ENCODE measurements at places on chromosomes 11 and 22. TPM values are rescaled to one million over a fixed set of nuclear protein-coding genes. Genes with fewer than 3 reads are reported as not detected.
A peak's percentile ranks its signal among the peaks of the same experiment; 100 is the strongest.

The HSPA8 gene
- total RNA-seq = 3,375 TPM

The CLTCL1 gene
- total RNA-seq = 1.2 TPM

The TMEM121B gene
- 0.19 TPM for total RNA-seq

The KBTBD4 gene
- 18.4 TPM for total RNA-seq

The NAV2 gene
- 0.54 TPM for total RNA-seq

The C11orf86 gene
- total RNA-seq = not detected

The OR8A1 gene
- total RNA-seq = not detected

The CRACR2B gene
- 0.50 TPM for total RNA-seq

GRCh38 chr22:46672731-46673130 is 52.5 kb downstream of the GRAMD4 start:
- H3K27me3 ChIP-seq = no peaks in the 10 kb centered on the region
- peak overlapping the region; percentile 96 for H3K27ac ChIP-seq
- H3K4me1 ChIP-seq = peaks cover 43% of the 10 kb centered on the region
- H3K36me3 ChIP-seq = peaks cover 19% of the 10 kb centered on the region
- DNase-seq = no peak

DNA sequence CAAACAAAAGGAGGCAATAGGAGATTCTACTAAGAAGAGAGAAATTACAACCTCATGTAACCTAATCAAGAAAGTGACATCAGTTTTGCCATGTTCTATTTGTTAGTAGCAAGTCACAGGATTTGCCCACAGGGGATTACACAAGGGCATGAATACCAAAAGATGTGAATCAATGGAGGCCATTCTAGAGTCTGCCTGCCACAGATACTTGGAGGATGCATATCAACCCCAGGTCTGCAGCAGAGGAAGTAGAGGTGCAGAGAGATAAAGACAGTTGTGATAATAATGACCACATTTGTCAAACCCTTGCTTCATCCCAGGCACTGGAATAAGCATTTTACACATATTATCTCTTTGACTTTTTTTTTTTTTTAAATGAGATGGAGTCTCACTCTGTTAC is 2.4 kb upstream of the ASCC2 start:
- DNase-seq = no peak
- no peak overlapping the region for H3K4me3 ChIP-seq
- no peak overlapping the region for H3K27ac ChIP-seq
- peaks cover 34% of the 10 kb centered on the region for H3K4me1 ChIP-seq

GRCh38 chr11:117950993-117951961 is 22.1 kb upstream of the TMPRSS13 start:
- H3K36me3 ChIP-seq = no peaks in the 10 kb centered on the region
- DNase-seq = peak; percentile 58
- H3K27me3 ChIP-seq = no peaks in the 10 kb centered on the region
- peak overlapping the region; percentile 81 for H3K27ac ChIP-seq
- H3K4me3 ChIP-seq = peak overlapping the region; percentile 27

GRCh38 chr11:13207665-13208594 is 69.7 kb upstream of the BMAL1 start:
- no peaks in the 10 kb centered on the region for H3K36me3 ChIP-seq
- DNase-seq = peak; percentile 28
- H3K27ac ChIP-seq = peak overlapping the region; percentile 84
- H3K27me3 ChIP-seq = no peaks in the 10 kb centered on the region
- peaks cover 41% of the 10 kb centered on the region for H3K4me1 ChIP-seq

GRCh38 chr11:17343907-17344306 is 7.7 kb upstream of the NCR3LG1 start:
- peak; percentile 80 for DNase-seq
- H3K4me1 ChIP-seq = peaks cover 15% of the 10 kb centered on the region
- no peaks in the 10 kb centered on the region for H3K27me3 ChIP-seq
- peaks cover 3% of the 10 kb centered on the region for H3K36me3 ChIP-seq

GRCh38 chr22:27839057-27839660 is 37.6 kb upstream of the MN1 start:
- H3K27me3 ChIP-seq = no peaks in the 10 kb centered on the region
- no peak overlapping the region for H3K4me3 ChIP-seq
- no peak for DNase-seq

DNA sequence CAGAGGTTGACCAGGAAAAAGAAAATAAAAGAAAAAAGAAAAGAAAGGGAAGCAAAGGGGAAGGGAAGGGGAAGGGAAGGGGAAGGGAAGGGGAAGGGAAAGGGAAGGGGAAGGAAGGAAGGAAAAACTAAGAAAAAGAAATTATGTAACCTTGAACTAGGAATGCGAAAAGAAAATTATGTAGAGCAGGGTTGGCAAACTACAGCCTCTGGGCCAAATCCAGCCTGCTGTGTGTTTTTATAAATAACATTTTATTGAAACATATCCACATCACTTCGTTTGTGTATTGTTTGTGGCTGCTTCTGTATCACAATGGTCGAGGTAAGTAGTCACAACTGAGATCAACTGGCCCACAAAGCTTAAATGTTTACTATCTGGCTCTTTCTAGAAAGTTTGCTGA is 56.7 kb downstream of the CLPB start:
- no peaks in the 10 kb centered on the region for H3K4me1 ChIP-seq
- H3K27me3 ChIP-seq = no peaks in the 10 kb centered on the region
- peaks cover 9% of the 10 kb centered on the region for H3K36me3 ChIP-seq

- peaks cover 3% of the 10 kb centered on the region for H3K36me3 ChIP-seq
- H3K27me3 ChIP-seq = no peaks in the 10 kb centered on the region
- H3K4me1 ChIP-seq = no peaks in the 10 kb centered on the region
- no peak overlapping the region for H3K27ac ChIP-seq
Measured at GRCh38 chr11:72940417-72940816, 126.2 kb downstream of the ATG16L2 start.

DNA sequence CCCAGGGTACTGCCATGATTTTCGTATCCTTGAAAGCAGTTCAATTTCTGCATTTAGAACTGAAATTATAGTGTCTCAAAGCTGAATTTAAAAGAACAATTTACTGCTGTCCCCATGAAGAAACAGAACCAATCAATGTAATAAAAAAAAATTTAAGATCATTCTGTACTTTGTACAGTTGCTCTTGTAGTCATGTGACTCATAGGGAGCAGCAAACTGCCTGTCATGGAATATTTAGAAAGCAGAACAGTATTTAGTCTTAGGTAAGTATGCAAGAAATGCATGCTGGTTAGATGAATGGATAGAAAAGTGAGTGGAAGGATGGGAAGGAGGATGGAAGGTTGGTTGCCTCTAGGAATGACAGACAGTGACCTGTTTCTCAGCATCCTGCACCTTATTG is 450.9 kb downstream of the RAB38 start:
- no peak for DNase-seq
- H3K27me3 ChIP-seq = peaks cover 3% of the 10 kb centered on the region
- H3K4me1 ChIP-seq = no peaks in the 10 kb centered on the region
- no peaks in the 10 kb centered on the region for H3K36me3 ChIP-seq

DNA sequence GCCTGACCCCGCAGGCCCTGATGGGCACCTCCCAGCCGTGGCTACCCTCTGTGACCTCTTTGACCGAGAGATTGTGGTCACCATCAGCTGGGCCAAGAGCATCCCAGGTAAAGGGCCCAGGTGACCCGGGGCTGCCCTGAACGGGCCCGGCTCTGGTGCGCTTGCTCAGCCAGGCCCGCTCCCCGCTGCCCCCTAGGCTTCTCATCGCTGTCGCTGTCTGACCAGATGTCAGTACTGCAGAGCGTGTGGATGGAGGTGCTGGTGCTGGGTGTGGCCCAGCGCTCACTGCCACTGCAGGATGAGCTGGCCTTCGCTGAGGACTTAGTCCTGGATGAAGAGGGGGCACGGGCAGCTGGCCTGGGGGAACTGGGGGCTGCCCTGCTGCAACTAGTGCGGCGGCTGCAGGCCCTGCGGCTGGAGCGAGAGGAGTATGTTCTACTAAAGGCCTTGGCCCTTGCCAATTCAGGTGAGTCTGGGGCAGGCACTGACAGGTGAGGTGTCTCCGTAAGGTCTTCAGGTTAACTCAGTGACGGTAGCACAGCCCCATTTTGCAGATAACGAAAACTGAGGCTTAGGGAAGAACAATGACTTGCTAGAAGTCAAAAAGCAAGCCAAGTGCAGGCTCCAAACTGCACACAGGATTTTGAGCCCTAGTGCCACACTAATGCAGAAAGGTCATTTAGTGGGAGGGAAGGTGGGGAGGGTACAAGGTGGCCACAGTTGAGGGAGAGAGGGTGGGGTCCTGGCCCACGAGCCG is 2.4 kb downstream of the TRMT112 start:
- peak overlapping the region; percentile 10 for H3K27ac ChIP-seq
- peak overlapping the region; percentile 26 for H3K4me3 ChIP-seq
- H3K4me1 ChIP-seq = peaks cover 32% of the 10 kb centered on the region

DNA sequence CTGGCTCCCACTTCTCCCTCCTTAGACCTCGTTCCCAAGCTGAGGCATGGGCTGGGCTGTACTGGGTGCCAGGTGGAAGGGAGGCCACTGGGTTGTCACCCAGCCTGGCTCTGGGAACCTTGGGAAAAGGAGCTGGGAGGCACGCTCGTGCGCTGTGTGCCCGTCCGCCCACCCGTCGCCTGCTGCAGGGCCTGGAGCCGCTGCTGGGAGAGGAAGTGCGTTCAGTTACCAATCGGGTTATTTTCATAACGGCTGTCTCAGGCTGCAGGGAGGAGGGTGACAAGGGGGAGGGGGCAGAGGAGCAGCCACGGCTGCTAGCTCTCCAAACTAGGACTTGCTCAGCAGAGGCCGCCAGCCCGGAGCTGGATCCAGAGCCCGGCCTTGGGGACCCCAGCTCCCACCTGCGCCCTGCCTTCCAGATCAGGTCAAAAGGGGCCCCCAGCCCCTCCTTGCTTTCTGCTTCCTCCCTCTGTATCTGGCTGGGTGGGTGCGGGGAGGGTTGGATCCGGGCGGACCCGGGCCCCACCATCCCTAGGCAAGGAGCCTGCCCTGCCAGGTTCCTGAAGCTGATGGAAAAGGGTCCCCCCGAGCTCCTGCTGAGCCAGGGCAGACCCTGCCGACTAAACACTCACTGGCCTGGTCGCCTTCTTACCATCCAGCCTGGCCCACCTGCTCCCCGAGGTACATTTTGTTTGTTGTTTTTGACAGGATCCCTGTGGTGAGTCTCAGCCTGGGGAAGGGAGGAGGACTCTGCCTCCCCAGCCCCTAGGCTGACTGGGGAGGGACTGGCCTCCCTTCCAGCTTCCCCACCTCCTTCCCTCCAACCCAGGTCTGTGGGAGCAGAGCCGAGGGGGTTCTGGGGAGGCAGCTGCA is 14.3 kb downstream of the DGKZ start:
- peaks cover 64% of the 10 kb centered on the region for H3K4me1 ChIP-seq
- H3K36me3 ChIP-seq = no peaks in the 10 kb centered on the region
- H3K27ac ChIP-seq = peak overlapping the region; percentile 96

DNA sequence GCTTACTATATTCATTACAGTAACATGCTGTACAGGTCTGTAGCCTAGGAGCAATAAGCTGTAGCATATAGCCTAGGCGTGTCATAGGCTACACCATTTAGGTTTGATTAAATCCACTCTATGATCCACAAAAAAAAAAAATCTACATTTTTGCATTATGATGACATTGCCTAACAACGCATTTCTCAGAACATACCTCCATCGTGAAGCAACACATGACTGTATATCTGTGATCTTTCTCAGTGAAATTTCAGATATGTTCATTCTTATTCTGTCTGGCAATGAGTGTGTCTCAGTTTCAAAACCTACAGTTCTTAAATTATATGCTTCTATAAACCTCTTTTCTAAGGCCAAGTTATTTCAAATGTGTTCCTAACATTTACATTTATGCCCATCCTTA is 140.3 kb downstream of the CADM1 start:
- no peaks in the 10 kb centered on the region for H3K36me3 ChIP-seq
- H3K4me1 ChIP-seq = no peaks in the 10 kb centered on the region
- H3K27me3 ChIP-seq = no peaks in the 10 kb centered on the region
- no peak overlapping the region for H3K4me3 ChIP-seq

DNA sequence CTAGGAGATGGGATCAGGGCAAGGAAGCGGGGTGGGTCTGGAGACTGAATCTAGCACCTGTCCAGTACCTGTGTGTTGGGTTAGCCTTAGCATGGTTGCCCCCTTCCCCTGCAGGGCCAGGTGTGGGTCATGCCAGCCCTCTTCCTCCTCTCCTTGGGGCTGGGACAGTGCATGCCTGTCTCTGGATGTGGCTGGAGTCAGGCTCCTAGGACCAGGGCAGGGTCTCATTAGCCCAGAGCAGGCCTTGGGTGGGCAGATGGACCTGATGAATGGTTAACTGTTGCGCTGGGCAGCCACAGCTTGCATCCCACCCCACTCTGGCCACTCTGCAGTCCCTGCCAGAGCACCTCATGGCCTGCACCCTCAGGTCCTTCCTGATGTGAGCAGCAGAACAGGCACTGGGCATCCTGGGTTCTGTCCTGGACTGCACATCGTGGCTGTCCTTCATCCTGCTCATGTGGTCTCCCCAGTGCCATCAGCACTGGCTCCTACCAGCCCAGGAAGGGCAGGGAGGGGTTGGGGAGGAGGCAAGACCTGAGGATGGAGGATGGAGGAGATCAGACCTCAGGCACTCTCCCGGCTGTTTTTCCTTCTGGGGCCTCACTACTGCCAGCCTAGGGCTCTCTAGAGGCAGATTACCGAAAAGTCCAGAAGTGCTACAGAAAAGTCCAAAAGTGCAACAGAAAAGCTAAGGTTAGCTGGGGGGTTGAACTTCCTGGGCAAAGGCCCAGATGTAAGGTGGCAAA is 12.8 kb upstream of the CHRM1 start:
- H3K27me3 ChIP-seq = peaks cover 27% of the 10 kb centered on the region
- no peak overlapping the region for H3K4me3 ChIP-seq
- H3K4me1 ChIP-seq = peaks cover 4% of the 10 kb centered on the region
- DNase-seq = no peak
- no peak overlapping the region for H3K27ac ChIP-seq
- H3K36me3 ChIP-seq = peaks cover 1% of the 10 kb centered on the region

- no peaks in the 10 kb centered on the region for H3K4me1 ChIP-seq
- no peaks in the 10 kb centered on the region for H3K36me3 ChIP-seq
- no peak for DNase-seq
- peaks cover 7% of the 10 kb centered on the region for H3K27me3 ChIP-seq
- no peak overlapping the region for H3K27ac ChIP-seq
Measured at GRCh38 chr11:114034956-114035355, 24.6 kb upstream of the ZBTB16 start.

GRCh38 chr22:41417622-41418390 is 28.8 kb downstream of the TOB2 start:
- no peak overlapping the region for H3K4me3 ChIP-seq
- no peak overlapping the region for H3K27ac ChIP-seq
- DNase-seq = no peak
- H3K27me3 ChIP-seq = no peaks in the 10 kb centered on the region
- peaks cover 5% of the 10 kb centered on the region for H3K36me3 ChIP-seq

DNA sequence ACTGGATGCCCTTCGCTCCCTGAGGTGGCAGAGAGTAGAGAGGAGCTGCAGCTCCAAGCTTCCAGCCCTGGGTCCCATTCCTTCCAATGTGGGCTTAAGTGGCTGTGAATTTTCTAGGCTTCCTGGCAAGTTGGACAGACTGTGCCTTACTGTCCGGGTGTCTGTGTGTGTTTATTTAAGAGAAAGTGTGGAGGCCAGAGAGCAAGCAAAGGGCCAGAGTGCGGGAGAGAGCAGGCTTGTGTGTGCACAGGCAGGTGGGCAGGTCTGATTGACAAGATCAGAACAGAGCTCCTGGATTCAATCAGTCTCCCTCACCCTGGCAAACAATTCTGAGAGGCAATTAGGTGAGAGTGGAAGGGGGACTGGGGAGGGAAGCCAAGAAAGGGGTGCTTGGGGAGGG is 347.0 kb downstream of the CADM1 start:
- H3K27ac ChIP-seq = no peak overlapping the region
- H3K27me3 ChIP-seq = peaks cover 8% of the 10 kb centered on the region
- no peak for DNase-seq
- H3K36me3 ChIP-seq = no peaks in the 10 kb centered on the region
- H3K4me3 ChIP-seq = no peak overlapping the region

GRCh38 chr22:23503142-23503541 is 76.9 kb downstream of the IGLL1 start:
- no peaks in the 10 kb centered on the region for H3K36me3 ChIP-seq
- H3K27ac ChIP-seq = no peak overlapping the region
- DNase-seq = no peak

Measured in activated CD4-positive, alpha-beta T cell treated with anti-CD3 and anti-CD28 coated beads for 36 hours (primary cell).